GF-D8 (cell line): ENCODE measurements at places on chromosomes 11 and 22.

DNA sequence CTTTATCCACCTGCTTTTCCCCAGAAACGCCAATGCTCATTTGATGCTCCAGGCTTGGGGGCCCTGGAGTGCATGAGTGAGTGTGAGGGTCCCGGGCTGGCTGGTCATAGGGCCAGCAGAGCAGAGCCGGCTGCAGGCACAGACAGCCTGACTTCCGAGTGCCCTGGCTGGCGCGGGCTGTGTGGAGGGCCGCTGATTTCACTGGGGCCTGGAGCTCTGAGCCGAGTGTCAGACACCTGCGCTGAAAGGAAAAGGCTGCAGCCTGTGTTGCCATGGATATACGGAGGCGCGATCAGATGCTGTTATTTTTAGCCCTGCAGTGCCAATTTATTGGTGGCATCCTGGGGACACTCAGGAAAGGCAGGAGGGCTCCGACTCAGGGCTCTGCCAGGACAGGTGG, 87.6 kb downstream of the ST3GAL4 start:
- no peak for DNase-seq

- DNase-seq = no peak
Measured at GRCh38 chr11:2515401-2516275, 70.8 kb downstream of the KCNQ1 start.

DNA sequence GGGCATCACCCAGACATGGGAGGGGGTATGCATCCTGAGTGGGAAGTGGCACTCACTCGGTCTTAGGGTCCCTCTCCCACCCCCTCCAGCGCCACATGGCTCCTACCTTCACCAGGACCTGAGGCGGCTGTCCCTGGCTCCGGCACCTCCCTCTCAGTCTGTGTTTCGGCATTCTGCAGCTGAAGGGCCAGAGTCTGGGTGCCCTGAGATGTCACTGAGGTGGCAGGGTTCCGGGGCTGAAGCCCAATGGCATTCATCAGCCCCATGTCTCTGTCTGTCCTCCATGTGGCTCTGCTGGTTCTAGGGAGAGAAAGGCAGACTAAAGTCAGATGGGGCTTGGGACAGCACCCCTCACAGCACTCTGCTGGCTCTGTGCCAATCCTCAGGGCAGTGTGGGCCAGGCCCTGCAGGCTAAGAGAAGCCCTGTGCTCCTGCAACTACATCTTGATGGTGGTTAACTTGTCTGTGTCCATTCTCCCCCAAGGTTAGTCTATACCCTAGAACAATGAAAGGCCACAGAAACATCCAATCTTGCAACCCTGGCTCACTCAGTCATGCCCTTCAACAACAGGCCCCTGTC, 16.9 kb upstream of the CHRM4 start:
- no peak for DNase-seq

DNA sequence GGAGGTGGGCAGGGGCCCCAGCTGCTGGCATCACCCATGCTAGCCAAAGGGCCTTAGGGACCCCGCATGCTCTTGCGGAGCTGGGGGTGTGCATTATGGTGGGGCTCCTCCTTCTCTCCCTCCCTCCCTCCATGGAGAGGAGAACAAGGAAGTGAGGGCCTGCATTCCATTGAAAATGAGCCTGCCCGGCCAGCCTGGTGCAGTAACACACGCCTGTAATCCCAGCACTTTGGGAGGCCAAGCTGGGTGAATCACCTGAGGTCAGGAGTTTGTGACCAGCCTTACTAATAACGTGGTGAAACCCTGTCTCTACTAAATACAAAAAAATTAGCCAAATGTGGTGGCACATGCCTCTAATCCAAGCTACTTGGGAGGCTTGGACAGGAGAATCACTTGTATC, 22.4 kb downstream of the SNAP29 start:
- no peak for DNase-seq

DNA sequence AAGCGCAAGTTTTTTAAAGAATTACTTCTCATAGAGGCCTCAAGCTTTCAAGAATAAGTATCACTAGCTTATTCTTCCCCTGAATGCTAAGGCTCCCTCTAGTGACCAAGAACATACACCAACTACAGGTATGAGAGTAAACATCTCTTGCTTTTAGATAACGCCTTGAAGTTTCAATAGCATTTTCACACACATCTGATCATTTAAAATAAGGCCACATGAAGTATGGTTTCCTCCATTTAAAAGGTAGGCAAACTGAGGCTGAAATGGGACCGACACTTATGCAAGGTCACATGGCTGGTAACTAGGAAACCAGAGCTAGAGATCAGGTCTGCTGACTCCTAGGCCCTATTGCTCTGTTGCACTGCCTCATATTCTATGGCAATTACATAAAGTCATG, 66.5 kb downstream of the CCDC34 start:
- DNase-seq = no peak
